ENCODE measurements at places on chromosomes 7 and 10.

- DNase-seq: no peak
Observed at GRCh38 chr7:8499128-8499527, 65.7 kb downstream of the NXPH1 start.

DNA sequence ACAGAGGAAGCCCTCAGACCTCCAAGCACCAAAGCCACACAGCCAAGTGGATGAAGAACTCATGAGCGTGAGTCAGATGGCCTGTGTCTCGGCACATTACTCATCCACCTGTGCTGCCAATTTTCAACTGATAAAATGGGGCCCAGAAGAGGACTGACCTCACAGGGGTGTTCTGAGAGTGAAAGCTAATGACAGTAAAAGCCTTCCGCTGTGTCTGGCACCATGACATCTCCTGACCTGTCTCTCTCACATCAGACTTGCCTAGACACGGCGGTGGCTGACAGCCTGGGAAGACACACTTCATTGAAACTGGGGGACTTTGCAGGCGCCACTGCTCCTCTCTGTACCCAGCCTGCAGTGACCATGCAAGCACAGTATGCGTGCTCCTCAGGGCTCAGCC, 8.3 kb upstream of the SLC18A3 start:
- no peak for DNase-seq

GRCh38 chr10:120715171-120715570, 136.0 kb upstream of the WDR11 start:
- DNase-seq: no peak

GRCh38 chr7:33824911-33825459, 80.4 kb upstream of the BMPER start:
- DNase-seq: no peak

DNA sequence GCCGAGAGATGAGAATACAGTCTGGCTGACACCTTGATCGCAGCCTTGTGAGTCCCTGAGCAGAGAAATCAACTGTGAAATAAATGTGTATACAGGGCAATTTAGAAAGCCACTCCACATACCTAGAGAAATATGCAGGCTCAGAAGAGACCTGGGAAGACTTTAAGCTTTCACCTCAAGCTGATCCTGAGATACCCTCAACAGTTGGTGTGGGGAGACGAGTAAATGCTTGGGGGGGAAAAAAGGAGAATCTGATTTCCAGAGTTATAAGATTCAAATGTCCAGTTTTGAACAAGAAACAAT, 123.5 kb downstream of the SMURF1 start:
- DNase-seq: no peak

- DNase-seq: no peak
Observed at GRCh38 chr10:29804025-29804852, 169.5 kb upstream of the SVIL start.

DNA sequence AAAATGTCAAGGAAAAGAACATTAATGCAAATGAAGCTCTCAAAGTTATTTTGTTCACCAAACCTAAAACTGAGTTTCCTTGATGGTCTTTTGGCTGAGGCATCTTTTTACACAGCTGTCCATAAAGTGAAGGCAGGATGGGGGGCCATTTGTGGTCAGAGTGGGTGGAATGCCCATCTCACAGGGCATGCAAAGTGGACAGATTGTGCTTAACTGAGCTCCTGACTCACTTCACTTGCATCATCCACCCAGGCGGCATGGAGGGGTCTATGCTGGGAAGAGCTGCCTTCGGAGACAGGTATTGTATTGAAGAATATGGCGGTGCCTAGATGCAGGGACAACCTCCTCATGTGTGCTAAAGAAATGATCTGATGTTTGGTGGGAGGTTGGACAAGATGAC, 905.3 kb downstream of the KCNMA1 start:
- DNase-seq: no peak

- no peak for DNase-seq
Observed at GRCh38 chr7:17985473-17986239, 42.0 kb downstream of the PRPS1L1 start.

DNA sequence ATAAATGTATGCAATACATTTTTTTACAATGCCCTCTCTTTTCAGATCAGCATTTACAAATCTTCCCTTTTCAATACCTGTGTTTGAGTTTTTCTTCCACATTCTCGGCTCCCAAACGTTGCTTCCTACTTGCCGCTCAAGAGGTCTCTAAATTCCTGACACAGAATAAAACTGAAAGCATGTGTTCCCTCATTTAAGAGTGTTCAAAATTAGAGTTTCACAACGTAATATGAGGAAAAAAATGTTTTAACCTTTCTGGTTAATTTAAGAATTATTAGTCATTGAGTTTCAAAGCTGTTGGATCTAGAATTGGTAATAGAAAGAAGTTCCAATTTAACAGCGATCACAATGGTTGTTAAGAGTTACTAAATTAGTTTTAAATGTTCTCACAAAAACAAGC, 100.4 kb downstream of the ARID5B start:
- DNase-seq: no peak

GRCh38 chr7:159033956-159034355, 110.7 kb downstream of the VIPR2 start:
- DNase-seq: no peak

- DNase-seq: peak; percentile 81
Observed at GRCh38 chr10:60235001-60235400, 154.7 kb downstream of the ANK3 start.

DNA sequence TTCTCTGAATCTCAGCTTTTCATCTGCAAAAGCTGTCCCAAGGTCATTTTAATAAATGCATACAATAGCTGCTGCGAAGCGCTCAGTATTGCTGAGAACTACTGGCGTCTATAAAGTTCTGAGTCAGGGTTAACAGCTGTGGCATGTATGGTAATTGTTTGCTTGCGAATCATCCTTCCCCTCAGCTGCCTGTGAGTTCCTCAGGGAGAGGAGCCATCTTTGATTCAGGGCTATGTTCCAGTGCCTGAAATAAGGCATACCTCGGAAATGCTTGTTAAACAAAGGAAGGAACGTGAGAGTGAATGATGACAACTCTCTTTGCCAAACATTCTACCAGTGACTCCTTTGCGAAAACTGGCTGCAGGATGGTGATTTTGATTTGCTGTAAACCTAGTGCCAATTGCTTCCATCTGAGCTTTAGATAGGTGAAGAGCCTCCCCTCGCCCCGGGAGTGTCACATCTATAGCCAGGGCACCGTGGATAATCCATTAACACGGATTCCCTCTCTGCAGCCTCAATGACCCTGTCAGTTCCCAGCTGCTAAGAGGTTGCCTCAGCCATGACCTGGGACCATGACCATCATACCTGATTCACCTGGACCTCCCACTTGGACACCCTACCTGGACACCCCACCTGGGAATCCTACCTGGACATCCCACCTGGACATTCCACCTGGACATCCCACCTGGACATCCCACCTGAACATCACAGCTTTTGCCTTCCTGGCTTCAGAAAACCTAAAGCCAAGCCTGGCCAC, 39.6 kb downstream of the GPRIN2 start:
- DNase-seq: no peak

GRCh38 chr10:114616516-114616915, 41.6 kb downstream of the ABLIM1 start:
- DNase-seq: no peak

GRCh38 chr7:130174237-130174959, 30.8 kb downstream of the TMEM209 start:
- no peak for DNase-seq

DNA sequence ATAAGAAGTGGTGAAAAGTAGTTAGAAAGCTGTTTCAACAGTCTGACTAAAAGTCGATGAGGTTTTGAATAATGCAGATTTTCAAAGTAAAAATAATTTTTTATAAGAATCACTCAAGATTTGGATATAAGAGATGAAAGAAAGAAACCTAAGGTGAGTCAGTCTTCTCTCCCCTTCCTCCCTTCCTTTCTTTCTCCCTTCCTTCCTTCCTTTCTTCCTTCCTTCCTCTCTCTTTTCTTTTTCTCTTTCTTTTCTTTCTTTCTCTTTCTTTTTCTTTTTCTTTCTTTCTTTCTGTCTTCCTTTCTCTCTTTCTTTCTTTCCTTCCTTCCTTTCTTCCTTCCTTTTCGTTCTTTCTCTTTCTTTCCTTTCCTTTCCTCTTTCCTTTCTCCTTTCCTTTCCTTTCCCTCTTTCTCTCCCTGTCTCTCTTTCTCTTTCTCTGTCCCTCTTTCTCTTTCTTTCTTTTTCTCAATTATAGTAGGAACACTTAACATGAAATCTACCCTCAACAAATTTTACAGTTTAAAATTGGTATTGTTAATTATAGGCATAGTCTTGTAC, 308.6 kb downstream of the ARL4A start:
- no peak for DNase-seq

- DNase-seq: no peak
Observed at GRCh38 chr7:10211016-10211415, 762.7 kb upstream of the PHF14 start.

- DNase-seq: no peak
Observed at GRCh38 chr7:129150199-129150996, 5.9 kb downstream of the TSPAN33 start.

DNA sequence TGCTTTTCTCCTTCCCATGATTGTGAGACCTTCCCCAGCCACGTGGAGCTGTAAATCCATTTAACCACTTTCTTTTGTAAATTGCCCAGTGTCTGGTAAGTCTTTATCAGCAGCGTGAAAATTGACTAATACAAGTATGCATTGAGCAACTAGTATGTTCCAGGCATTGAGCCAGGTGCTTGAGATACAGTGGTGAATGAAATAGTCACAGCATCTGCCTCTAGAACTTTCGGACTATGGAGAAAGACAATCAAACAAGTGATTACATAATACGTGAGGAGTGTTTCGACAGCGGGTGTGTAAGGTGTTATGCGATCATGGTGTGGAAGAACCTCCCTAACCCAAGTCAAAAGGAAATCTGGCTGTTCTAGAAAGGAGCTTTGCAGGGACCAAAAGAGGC, 21.6 kb upstream of the NUP205 start:
- no peak for DNase-seq

DNA sequence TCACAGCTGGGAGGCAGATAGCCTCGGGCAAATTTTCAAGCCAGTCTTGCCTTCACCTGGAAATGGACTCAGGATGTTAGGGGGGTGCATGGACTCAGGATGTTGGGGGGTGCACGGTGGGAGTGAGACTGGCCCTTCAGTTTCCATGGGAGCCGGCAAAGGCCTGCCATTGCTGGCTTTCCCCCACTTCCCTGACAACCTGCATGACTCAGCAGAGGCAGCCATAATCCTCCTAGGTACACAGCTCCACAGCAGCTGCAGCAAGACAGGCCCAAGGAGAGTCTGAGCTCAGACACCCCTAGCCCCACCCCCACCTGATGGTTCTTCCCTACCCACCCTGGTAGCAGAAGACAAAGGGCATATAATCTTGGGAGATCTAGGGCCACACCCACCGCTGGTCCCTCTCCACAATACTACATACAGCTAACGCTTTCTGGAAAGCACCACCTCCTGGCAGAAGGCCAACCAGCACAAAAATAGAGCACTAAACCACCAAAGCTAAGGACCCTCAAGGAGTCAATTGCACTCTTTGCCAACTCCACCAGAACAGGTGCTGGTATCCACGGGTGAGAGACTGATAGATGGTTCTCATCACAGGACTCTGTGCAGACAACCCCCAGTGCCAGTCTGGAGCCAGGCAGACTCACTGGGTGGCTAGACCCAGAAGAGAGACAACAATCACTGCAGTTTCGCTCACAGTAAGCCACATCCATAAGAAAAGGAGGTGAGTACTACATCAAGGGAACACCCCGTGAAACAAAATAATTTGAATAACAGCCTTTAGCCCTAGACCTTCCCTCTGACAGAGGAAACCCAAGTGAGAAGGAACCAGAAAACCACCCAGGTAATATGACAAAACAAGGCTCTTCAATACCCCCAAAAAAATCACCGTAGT, 18.3 kb downstream of the C7orf25 start:
- DNase-seq: no peak

GRCh38 chr10:13705526-13706174, 118.9 kb downstream of the PRPF18 start:
- no peak for DNase-seq

DNA sequence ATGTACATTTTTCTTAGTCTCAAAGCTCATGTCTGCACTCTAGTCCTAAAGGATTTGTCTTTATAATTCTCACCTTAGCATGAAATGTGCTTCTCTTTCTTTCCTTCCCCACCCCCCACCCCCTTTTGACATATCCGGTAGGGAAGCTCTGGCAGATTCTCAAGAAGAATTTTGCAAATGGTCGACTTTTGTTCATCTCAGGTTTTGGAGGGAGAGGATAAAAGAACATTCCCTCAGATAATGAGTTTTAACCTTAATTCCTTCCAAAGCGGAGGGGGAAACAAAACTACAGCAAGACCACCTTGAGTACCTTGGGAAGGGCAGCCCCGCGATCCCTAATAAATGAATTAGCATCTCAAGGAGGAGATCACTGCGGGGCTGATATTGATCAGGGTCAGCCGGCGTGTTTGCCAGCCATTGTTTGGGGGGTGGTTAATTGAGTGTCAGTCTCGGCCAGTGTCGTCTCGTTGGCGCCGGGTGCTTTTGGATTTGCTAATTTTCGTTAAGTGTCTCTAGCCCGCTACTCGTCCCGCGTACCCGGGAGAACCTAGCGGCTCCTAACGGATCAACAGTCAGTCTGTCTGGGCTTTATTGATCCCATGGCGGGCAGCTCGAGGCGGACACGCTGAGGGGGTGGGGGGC, 874 bp upstream of the BAMBI start:
- DNase-seq: peak; percentile 66

DNA sequence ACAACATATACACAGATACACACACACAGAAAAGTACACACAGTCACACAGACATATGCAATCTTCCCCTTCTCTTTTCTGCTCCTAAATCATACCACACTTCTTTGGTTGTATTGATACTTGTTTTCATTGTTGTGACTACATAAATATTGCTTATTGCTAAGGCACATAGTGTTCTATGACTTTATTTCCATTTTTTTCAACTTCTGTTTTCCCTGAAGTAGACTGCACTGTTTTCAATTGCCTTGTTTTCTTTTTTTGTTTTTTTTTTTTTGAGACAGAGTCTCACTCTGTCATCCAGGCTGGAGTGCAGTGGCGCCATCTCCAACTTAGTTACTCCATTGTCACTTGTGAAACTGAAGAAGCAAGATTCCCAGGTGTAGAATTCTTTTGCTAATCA, 10.0 kb upstream of the PRKAR2B start:
- DNase-seq: no peak

Measured in cerebellar cortex (tissue), 1 donor.